ENCODE measurements at places on chromosomes 5 and 9.

- DNase-seq = no peak
These were observed 268.9 kb upstream of the PDE4D start for GRCh38 chr5:60162441-60162840.

DNA sequence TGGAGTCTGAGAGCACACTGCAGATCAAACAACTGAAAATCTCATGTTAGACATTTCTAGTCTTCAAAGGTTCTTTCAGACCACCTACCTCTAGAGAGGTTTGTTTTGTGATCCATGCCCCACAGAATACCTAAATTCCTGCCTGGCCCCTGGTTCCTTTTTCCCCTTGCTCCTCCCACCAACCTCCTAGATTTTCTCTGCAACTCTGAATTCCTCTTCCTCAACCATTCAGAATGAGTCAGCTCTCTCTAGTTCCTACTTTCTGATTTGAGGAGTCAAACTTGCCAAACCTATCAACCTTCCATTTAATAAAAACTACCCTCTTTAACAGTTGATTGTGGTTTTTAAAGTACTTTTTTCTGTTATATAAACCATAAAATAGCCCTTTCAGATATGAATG is 83.2 kb upstream of the ZNF462 start:
- no peak for DNase-seq

- no peak for DNase-seq
These were observed 452.5 kb upstream of the RIOK2 start for GRCh38 chr5:97635553-97635952.

DNA sequence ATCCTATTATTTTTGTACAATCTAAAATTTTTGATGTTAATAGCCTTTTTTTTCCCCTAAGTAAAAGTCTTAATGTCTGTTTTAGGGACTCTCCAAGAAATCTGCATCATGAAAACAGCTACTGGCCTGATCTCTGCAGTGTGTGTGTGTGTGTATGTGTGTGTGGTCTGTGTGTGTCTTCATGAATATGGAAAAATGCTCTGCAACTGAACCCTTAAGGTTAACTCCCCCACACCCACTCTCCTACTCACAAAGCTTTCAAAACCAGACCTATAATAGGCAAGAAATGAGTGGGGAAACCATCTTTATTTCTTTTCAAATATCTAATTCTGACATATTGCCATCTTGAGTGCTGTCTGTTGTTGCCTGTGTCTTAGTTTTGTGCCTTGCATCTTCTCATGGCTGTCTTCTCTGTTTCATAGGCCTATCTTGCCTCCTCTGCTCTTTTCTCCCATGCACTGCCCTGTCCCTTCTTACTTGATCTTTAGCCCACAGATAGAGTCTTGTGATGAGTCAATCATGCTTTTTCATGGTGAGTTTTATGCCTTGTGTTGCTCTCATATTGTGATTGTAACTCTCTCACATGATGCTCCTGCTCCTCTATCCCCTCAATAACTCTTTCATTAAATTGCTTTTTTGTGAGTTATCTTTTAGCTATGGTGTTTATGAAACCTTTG is 68.3 kb downstream of the CHSY3 start:
- no peak for DNase-seq

DNA sequence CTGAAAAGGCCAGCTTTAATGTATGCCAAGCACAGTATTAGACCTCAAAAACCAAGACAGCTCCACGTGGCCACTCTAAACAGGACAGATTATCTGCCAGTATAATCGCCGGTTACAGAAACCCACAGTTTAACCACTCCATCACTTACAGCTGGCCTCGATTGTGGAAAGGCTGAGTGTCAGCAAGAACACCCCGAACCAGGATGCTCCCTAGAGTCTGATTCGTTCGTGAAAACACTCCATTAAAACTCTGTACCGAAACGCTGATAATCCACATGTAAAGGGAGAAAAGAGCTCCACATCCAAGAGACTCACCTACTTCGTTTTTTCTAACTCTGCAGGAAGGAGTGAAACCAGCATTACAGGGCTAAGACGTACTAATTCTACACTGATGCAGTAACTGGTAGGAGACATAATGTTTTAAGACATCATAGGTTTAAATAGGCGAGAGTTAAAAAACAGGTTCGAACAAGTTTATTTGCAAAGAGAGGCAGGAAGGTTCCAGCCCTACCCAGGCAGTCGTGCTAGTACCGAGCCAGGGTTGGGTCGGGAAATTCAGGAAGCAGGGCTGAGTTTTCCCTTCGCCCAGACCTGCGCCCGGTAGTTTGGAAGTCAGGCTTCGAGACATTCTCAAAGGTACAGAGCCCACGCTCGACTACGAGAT is 949 bp downstream of the SERINC5 start:
- DNase-seq = peak; percentile 13

DNA sequence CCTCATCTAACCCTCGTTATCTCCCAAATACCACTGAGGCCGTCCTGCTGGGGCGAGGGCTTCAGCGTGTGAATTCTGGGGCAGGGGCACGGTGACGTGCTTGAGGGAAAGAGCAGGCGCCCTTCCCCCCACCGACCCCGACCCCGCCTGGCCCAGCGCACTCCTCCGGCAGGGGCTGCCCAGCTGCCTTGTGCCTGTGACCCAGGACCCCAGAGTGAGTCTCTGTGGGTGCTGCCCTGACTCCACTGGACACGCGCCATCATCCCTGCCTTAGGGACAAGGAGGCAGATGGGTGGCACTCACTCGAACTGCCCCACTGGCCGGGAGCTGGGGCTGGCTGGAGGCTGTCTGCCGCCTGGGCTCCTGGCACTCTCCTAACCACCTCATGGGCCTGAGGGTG is 136.2 kb upstream of the LPCAT1 start:
- DNase-seq = no peak

GRCh38 chr9:68847765-68848164 is 142.7 kb downstream of the PIP5K1B start:
- no peak for DNase-seq

DNA sequence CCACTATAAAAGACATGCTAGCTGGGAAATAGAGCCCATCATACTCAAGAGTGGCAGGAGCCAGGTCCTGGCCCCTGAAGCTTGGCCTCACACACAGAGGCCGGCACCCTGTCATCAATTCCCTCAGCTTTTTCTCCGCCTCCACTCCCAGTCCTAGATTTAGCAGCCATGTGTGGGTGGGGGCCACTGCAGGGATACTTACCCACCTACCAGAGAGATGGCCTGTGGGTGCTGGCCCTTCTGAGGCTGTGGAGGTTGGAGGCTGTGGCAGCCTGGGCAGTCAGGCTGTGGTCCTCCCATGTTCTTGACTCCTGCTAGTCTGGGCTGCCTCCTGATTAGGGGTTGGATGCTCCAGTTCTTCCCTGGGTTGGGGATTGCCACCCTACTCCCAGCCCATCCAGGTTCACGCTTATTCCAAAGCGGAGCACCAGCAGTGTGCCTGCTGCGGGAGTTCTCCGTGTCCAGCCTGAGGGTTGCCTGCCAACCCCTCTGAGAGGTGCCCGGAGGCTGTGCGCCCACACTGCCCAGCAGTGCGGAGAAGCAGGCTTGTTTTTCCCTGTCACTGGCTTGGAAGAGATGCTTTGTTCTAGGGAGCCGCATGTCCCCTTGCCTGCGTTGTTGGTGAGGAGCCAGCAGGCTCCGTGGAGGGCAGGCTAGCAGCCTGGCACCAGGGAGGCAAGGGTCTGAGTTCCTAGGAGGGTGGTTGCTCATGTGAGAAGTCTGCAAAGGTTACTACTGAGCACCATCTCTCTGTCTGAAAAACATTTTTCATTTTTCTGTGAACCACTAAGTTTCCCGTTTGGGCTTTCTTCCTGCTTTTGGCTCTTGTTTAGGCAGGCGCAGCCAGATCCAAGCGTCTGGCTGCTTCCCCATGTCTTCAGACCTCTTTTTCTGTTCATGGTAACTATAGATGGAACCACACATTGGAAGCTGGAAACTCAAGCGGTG is 7.5 kb downstream of the SLC22A5 start:
- DNase-seq = no peak

DNA sequence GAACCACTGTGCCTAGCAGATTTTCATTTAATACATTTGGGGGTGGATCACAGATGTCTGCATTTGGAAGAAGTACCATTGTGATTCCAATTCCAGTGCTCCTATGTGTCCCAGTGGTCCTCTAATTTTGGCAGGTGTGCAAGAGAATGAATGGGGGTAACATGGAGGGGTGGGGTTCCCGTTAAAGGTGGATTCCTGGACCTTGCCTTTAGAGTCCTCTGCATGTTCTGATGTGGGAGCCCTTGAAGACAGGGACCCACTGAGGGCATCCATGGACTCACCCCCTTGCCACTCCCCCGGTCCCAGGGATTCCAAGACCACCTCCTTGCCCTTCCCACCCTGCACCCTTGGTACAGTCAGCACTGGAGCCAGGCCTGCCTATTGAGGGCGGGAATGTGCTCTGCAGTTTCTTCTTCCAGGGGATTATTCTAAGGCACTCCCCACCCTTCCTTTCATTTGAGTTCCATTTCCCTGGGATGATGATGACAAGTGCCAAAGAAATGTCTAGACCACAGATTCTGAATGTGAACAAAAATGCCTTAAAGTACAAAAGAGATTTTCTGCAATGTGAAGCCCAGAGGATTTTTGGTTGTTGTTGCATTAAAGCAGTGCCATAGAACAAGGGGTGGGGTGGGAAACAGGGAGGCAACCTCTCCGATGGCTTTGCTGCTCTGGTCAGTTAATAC is 119.4 kb upstream of the PTCH1 start:
- DNase-seq = no peak

GRCh38 chr5:118165619-118166018 is 822.7 kb downstream of the DTWD2 start:
- DNase-seq = no peak

DNA sequence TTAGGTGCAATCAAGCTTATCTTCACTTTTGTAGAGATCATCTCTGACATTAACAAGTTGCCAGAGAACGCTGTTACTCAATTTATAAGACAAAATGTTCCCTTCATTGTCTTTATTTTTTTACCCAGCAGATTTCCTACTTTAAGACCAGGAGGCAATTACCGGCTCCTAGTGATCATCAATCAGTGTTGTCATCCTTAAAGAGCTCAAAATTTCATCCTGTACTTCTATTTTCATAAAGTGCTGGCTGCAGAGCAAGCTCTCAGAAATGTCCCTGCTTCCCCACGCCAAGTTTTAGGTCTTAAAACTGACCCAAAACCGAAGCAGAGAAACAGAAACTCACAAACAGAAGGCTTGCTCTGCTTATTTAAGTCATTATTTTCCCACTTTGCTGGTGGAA is 82.9 kb downstream of the PJA2 start:
- no peak for DNase-seq

DNA sequence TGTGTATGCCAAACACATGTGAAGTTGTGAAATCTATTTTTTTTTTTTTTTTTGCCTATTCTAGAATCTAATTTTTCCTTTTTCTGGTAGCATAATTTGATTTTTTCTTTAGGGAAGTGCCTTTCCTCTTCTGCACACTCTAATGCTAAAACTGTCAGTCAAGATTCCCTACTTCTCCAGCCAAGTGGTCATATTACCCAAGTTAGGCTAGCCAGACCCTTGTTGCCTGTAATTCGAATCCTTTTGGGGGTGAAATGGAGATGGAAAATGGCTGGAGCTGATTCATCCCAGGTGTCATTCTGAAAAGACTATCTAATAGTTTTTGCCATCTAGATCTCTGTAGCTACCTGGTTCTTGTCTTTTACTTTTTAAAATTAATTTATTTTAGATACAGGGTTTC is 24.8 kb upstream of the UBAP1 start:
- no peak for DNase-seq

DNA sequence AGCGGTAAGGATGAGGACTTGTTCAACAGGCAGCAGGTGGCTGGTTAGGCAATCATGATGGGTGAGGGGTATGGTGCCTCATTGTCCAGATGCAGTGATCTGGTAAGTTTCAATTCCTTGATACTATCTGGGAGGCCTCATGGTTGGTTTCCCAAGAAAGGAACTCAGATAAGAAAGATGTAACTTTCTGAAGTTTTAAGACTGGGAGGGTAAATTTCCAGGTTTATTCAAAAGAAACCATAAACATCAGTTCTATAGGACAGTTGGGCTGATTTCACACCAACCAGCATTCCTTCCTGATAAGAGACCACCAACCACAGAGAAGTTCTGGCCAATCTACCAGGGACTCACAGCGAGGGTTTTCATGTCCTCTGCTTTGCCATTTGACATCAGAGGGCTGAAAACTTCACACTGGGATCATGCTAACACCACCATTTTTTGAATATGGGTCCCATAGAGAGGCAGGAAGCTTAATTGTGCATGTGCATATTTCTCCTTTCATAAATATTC is 773 bp upstream of the AGGF1 start:
- no peak for DNase-seq

GRCh38 chr5:58599217-58599616 is 16.3 kb downstream of the RAB3C start:
- DNase-seq = no peak

All from NCI-H1092 treated with DMSO at 0.1 percent for 48 hours (cell line).